ENCODE measurements at places on chromosomes 1 and 21.

GRCh38 chr1:147821883-147822282, 61.5 kb upstream of the GJA5 start:
- no peak for DNase-seq

GRCh38 chr1:67059346-67059745, 5.4 kb upstream of the SLC35D1 start:
- DNase-seq = no peak

- no peak for DNase-seq
Measured at GRCh38 chr1:20992322-20993056, 184.2 kb downstream of the EIF4G3 start.

DNA sequence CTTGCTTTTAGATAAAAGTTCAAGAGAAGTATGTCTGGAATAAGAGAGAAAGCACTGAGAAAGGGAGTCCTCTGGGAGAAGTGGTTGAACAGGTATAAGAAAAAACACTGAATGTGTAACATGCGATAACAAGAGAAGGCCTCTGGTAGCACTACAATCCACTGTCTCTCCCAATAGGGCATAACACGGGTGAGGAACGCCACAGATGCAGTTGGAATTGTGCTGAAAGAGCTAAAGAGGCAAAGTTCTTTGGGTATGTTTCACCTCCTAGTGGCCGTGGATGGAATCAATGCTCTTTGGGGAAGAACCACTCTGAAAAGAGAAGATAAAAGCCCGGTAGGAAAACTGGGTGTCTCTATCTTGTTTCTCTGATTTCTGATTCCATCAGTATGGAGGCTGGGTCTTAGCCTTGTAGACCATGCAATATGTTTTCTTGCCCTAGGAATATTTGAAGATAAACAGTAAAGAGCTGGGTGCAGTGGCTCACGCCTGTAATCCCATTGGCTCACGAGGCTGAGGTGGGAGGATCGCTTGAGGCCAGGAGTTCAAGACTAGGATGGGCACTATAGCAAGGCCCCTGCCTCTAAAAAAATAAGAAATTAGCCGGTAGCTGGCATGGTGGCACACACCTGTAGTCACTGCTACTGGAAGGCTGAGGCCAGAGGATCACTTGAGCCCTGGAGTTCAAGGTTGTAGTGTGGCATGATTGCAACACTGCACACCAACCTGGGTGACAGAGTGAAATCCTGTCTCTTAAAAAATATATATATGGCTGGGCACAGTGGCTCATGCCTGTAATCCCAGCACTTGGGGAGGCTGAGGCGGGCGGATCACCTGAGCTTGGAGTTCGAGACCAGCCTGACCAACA, 40.4 kb downstream of the DAP3 start:
- DNase-seq = no peak

DNA sequence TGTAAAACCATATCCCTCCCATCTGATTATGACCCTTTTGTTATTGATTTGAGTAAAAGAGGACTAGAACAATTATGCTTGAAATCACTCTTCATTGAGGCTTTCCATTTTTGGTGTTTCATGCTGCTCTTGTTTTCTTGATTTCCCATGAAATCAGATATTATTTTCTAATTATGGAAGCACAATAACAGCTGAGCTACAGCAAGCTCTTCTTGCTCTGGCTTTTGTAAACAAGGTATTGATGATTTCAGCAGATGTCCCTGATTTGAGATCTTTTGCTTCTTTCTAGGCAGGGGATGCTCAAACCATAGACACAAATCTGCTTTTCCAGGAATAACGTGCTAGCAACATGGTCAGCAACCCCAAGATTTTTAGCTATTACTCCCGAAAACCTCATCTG, 607.8 kb downstream of the NCAM2 start:
- no peak for DNase-seq

DNA sequence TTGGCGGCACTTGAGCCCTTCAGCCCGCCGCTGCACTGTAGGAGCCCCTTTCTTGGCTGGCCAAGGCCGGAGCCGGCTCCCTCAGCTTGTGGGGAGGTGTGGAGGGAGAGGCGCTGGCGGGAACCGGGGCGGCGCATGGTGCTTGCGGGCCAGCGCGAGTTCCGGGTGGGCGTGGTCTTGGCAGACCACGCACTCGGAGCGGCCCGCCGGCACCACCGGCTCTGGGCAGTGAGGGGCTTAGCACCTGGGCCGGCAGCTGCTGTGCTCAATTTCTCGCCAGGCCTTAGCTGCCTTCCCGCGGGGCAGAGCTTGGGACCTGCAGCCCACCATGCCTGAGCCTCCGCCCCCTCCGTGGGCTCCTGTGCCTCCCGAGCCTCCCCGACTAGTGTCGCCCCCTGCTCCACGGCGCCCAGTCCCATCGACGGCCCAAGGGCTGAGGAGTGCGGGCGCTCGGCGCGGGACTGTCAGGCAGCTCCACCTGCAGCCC, 673.7 kb upstream of the BRINP3 start:
- DNase-seq = no peak

DNA sequence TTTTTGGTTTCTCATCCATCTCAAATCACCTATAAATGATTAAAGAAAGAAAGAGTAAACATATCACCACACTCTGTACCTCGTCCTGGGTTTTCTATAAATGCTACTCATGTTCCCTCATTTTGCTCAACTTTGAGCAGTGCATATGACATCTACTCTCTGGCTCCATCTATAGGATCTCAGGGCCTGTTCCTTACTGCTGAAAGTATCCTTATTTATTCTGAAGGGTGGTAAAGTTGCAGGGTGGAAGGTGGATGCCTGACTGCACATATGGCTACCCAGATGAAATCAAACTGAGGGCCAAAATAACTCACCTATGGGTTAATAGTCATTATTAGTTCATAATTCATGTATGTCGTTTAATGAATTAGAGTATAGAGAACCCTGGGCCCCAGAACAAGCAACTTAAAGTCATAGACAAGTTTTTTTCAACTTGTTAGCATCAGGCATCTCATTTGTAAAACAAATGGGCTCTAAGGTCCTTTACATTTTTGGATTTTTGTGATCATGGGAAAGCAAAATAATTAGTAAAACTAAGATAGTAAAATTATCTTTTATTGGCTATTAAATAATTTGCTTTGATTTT, 46.5 kb downstream of the NCF2 start:
- DNase-seq = no peak

- DNase-seq = no peak
Measured at GRCh38 chr1:58064166-58064565, 482.4 kb downstream of the OMA1 start.

- peak; percentile 71 for DNase-seq
Measured at GRCh38 chr1:66725885-66726665, 26.2 kb upstream of the DYNLT5 start.

DNA sequence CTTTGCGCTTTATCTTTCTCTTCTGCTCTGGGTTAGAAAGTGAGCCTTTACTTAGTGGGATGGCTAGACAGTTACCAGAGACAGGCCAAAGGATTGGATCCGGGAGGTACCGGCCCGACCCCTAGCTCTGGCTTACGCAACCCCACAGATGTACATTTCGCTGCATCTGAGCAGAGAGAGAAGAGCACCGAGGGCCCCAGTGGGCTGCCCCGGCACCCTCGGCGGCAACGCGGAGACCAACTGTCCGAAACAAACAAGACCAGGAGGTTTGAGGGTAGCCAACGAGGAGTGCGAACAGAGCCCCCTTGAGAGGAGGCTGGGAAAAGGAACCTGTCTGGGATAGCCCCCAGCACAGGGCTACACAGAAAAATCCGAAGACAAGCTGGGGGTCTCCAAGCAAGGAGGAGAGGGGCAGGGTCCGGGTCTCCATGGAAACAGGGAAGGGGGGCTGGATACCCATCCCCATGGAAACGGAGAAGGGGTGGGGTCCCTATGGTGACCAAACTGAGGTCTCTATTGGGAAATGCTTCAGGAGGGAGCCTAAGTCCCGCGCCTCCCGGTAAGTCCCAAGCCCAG, 373 bp downstream of the MTF1 start:
- no peak for DNase-seq

- no peak for DNase-seq
Measured at GRCh38 chr1:164617377-164618201, 58.6 kb downstream of the PBX1 start.

- DNase-seq = no peak
Measured at GRCh38 chr1:109909561-109909960, 1.1 kb upstream of the CSF1 start.

- DNase-seq = no peak
Measured at GRCh38 chr1:37764888-37765441, at the start of gene EPHA10. Gene EPHA10, minus strand, starts transcription at chr1:37765120. Its CDS starts 54 bp downstream, at chr1:37765066.

DNA sequence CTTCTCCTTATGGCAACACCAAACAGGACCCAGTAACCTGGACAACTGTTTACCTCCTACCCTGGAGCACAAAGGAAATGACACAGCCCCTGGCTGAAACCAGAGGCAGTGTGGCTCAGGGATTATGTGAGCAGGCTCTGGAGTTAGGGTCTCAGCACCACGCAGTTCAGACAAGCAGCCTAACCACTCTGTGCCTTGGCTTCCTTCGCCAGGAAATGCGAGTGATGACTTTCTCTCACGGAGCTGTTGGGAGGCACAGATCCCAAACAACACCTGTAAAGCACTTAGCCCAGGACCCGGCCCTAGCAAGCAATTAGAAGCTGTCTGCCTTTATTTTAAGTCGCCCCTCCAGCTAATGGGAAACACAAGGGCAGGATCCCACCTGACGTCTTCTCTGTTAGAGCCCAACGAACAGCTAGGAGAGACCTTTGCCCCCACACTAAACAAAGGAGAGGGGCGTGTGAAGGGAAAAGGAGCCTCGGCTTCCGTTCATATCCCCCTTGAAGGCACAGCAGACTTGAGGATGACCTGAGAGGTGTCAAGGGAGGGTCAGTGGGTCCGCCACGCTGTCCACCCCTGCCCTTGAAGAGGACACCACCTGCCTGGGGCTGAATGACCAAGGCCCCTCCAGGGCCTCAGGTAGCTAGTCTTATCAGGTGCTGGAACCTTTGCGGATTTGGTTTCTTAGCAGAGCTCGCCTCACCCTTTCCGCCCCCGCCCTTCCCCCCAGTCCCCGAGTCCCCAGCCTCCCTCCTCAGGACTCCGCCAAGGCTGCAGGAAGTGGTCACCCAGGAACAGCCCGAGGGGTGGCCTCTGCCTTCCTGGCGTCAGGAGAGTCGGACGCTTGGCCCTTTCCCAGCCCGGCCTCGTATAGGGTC, 860 bp downstream of the TMEM63A start:
- DNase-seq = no peak

GRCh38 chr1:25704267-25704691, 87.7 kb downstream of the MAN1C1 start:
- DNase-seq = no peak

DNA sequence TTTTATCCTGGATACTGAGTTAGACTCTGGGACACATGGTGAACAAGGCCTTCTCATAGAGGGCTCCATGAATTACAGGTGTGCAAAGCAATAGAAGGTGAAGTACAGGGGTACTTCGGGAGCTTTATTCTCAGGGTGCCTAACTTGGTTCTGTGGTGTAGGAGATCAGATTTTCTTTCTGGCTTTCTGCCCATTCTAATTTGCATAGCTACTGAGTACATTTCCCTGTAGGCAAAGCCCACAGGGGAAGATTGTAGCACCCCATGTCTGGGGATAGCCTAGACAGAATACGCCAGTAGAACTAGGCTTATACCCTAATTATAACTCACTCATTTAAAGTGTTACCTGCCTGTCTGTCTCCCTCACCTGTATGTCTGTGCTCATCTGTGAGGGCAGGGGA, 49.7 kb downstream of the PGM1 start:
- DNase-seq = no peak

DNA sequence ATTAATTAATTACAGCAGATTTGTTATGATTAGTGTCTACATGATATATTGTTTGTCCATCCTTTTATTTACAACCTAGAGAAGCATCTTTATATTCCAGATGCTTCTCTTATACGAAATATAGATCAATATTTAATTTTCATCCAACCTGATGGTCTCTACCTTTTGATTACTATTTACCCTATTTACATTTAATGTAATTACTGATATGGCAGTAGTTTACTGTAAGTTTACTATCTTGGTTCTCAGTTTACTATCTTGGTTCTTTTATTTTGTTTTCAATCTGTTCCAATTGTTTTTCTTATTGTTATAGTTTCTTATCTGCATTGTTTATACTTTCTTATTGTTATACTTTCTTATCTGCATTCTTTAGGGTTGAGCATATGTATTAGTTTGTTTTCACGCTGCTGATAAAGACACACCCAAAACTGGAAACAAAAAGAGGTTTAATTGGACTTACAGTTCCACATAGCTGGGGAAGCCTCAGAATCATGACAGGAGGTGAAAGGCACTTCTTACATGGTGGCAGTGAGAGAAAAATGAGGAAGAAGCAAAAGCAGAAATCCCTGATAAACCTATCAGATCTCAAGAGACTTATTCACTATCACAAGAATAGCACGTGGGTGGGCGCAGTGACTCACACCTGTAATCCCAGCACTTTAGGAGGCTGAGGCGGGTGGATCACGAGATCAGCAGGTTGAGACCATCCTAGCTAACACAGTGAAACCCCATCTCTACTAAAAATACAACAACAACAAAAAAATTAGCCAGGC, 28.9 kb downstream of the FAF1 start:
- DNase-seq = no peak

DNA sequence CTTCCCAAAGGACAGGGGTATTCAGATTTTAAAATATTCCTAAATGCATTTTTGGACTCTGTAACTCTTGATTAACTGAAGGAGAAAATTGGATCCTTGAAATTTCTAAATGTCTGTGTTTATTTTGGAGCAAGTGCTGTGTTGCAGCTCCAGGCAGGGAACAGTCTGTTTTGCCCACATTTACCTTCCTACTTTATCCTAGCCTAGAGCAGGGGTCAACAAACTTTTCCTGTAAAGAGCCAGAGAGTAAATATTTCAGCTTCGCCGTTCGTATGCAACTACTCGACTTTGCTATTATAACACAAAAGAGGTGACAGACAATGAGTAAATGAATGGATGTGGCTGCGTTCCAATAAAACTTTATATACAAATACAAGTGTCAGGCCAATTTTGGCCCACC, 402.2 kb downstream of the GPATCH2 start:
- no peak for DNase-seq

DNA sequence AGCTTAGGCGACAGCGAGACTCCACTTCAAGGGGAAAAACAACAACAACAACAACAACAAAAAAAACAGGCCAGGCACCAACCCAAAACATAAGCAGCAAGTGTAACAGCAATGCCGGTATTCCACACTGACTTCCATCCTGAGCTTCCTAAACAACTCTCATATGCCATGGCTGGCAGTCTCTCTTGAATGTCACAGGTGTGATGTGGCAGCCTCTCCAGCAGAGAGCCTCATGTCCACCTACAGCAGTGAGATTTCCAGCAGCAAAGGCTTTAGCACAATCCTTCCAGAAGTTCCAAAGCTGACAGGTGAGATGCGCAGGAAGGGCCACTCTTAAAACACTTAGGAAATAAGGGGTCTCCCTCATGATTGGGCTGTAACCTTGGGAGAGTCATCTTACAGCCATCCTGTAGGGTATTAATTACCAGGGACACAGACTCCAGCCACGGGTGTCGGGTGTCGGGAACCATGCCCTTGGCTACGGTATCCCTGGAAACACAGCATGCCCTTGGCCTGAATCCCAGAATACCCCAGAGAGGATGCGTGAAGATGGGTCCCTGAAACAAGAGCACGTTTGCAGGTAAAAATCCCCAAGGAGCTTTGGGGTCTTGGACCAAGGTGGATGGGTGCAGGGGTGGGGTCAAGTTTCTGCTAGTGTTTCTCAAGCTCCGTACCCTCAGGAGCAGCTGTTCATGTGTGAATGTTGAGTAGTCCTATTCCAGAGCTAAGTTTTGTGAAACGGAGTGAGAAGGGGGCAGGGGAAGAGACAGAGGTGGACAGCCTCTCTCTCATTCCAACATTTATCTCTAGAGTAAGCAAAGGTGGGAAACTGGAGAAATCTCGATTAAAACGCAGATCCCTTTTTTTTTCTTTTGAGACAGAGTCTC, 31.4 kb downstream of the CLSTN1 start:
- no peak for DNase-seq

- DNase-seq = no peak
Measured at GRCh38 chr1:200198236-200198635, 170.7 kb downstream of the NR5A2 start.

GRCh38 chr1:151131701-151132334, 14.6 kb downstream of the SEMA6C start:
- no peak for DNase-seq

Data from KG1 (cell line).